ENCODE measurements at places on chromosomes 7 and 10.

DNA sequence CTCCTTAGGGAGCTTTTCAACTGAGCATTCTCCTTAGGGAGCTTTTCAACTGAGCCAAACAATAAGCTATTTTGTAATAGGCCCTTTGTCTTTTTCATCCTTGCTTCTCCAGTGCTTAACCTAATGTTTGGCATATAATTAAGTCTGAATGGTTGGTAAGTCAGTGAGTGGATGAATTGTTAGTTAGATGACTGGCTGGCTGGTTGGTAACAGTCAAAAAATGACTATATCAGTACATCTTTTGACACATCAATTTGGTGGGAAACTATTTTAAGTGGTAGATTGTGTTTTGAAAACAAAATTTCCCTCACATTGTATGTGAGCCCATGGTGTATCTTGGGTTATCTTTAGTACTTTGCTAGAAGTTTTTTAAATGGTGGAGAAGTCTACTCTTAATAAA lies 16.4 kb downstream of the ING3 start:
- no peak for DNase-seq

DNA sequence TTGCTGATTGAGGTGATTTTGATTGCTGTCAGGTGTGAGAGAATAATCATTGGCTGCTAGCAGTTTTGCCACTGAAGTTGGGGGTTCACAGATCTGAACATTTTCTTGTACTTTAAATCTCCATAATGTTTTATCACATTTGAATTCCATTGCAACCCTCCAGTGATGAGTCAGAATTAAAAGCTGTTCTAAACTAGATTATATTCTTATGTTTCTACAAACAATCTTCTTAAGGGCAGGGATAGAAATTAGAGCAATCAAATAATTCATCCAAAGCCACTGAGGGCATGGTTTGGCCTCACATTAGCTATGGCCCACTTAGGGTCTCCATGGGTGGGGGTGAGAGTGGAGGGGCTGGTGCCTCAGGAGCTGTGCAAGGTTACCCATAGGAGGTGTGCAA lies 53.0 kb upstream of the RPA3 start:
- DNase-seq = no peak

DNA sequence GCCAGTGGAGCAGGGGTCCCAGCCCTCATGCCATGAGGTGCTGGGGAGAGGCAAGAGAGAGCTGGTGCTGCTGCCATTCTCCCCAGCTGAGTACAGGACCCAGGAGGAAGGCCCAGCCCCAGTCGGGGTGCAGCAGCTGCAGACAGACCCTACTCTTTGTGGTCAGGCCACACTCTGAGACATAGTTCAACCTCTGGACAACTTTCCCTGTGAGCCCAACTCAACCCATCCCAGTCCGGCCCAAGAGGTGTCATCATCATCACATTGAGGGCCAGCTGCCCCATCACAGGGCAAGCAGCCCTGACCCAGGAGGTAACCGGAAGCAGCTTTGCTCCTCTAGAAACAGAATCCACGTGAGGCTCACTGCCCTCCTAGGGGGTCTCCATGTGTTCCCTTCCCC lies 133.8 kb upstream of the KCNMA1 start:
- no peak for DNase-seq

GRCh38 chr10:60162631-60163030 lies 227.0 kb downstream of the ANK3 start:
- DNase-seq = no peak

- DNase-seq = no peak
Measured at GRCh38 chr7:139913021-139913844, 84.2 kb downstream of the TBXAS1 start.

DNA sequence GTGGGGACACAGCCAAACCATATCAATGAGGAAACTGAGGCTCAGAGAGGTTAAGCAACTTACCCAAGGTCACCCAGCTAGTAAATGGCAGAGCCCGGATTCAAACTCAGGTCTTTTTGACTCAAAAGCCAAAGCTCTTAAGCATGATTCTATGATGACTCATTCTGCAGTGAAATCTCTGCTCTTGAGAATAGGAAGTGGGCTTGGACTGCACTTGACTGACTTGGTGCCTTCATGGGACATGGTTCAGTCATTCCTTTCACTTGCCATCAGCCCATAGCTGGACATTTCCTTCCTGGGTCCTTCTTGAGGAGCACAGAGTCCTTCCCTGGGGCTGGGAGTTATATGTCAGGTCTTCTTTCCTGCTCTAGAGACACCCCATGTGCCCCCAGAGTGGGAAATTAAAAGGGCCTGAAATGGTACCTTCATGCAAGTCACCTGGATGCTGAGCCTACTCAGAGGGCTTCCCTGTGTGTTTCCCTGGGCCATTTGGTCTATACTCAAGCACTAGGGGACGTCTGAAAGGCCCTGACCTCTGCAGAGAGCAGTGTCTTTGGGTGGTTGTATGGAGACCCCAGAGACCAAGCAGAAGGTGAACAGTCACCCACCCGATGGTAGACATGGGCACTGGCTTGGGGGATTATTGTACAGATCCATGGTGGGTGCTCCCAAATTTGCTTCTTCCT lies 62.4 kb upstream of the SDK1 start:
- no peak for DNase-seq

DNA sequence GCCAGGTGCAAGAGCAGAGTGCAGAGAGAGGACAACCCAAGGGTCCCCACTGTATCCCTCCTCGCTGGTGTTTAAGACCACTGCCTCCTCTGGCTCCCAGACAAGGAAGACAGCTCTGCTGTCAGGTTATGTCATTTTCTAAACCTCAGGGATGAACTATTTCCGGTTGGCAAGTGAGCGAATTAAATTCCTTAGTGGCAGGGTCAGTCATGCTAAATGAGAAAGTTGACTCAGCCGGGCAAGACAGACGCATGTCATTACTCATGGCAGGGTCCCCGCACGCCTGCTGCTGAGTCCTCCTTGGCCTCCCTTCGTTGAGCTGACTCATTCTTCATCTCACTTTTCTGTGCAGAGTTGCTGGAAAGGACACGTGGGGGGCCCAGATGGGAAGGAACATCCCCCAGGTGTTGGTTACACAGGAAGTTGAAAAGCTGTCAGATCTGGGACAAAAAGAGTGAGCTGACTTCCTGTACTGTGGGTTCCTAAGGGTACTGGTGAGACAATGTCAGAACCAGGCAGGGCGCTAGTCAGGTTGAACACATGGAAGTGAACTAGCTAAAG lies 47.1 kb upstream of the UCN3 start:
- no peak for DNase-seq

DNA sequence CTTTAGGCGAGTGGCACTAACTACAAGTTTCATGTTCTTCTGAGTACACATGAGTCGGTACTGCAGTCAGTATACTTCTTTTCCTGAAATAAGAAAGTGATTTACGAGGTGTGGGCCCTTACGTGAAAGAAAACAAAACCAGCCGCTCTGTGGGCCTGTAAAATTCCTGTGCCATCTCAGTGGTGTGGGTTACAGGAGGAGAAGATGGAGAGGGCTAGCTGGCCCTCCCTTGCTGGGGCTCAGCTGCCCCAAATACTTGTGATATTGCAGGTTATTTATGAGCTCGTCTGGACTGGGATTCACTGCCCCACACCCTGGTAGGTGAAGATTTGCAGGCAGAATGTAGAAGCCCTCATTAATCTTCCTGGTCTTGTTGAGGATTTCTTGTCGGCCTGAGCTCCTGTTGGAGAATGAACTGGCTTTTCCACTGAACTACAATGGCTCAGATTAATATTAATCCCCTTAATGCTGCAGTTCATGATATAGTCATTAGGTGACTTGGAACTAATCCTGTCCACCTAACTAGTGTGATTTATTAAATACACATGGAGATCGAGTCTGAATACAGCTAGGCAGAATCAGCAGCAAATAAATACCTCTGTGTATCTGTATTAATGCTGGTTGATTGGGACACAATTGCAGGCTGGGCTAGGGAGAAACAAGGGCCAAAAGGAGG lies 68.0 kb downstream of the GBF1 start:
- no peak for DNase-seq

DNA sequence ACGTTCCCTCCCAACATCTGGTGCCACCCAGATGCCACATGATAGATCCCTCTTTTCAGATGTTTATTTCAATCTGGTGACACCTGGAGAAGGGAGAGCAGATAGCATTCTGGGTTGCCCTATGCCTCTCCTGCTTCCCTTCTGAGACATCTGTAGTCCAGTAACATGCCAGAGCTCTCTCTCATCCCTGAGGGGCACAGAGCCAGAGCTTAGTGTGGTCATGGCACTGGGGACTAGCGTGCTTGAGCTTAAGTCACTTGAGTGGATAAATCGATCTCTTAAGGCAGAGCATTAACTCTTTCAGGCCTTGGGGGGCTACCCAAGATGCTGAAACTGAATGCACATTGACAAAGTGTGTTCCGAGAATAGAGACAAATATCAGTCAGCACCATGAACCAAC lies 47.9 kb downstream of the WNT2 start:
- DNase-seq = no peak

- DNase-seq = no peak
Measured at GRCh38 chr10:111091833-111092232, 15.0 kb downstream of the ADRA2A start.

GRCh38 chr7:27661811-27662489 lies 733 bp downstream of the HIBADH start:
- no peak for DNase-seq

DNA sequence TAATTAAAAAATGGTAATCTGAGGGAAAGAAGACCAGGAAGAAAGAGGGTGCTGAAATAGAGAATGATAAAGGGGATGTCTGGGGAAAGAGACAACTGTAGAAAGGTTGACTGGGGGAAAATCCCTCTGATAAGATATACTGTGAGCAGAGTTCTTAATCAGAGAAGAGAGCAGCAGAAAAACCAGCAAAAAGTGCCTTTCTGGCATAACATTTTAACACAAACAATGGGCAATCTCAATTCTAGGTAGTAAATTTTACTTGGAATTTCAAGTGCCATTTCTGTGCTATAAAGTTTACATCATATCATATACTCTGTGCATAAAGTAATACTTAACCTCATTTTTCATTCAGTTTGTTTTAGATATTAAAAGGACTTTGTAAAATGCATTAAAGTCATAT lies 251.9 kb upstream of the HGF start:
- no peak for DNase-seq

GRCh38 chr7:117673367-117673766 lies 193.5 kb downstream of the CFTR start:
- DNase-seq = no peak

- no peak for DNase-seq
Measured at GRCh38 chr10:20656886-20657285, 240.2 kb downstream of the NEBL start.
